Stimulated activated CD4-positive, alpha-beta T cell treated with anti-CD3 and anti-CD28 coated beads, Interleukin-1b, Interleukin-23, amount 100 ng/mL, for 4 hours (primary cell): ENCODE measurements at places on chromosomes 7 and 10.

- DNase-seq, result peak; percentile 58
These were observed at the start of gene CALHM2 for GRCh38 chr10:103451831-103452505. Gene CALHM2, minus strand, starts transcription at chr10:103452370. Its CDS starts 2,429 bp downstream, at chr10:103449941.

DNA sequence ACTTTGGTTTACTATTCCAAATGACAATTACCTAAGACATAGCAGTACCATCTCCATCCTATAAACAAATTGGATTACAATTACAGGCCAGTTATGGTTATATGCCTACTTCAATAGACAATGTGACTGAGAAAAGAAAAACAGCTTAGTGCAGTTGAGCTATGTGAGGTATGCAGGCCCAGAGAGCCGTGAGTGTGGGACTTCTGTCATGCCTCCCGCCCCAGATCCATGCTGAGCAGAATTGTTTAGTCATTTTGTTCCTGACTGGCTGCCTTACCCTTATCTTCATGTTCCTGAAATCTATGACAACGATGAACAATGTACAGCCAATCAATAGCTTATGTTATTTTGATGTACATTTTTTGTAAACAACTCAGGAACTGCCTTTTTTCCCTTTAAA lies 21.7 kb downstream of the LARP4B start:
- no peak for DNase-seq

DNA sequence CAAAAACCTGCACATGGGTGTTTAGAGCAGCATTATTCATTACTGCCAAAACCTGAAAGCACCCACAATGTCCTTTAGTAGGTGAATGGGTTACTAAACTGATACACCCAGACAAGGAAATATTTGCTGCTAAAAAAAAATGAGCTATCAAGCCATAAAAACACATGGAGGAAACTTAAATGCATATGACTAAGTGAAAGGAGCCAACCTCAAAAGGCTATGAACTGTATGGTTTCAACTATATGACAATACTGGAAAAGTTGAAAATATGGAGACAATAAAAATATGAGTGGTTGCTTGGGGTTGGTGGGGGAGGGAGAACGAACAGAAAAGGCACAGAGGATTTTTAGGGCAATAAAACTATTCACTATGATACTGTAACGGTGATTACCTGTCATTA lies 291.0 kb downstream of the TNS3 start:
- DNase-seq, result no peak

- no peak for DNase-seq
These were observed 345.0 kb downstream of the SORCS1 start for GRCh38 chr10:106819490-106819889.

GRCh38 chr7:1531263-1531978 lies 919 bp downstream of the MAFK start:
- DNase-seq, result peak; percentile 37

- DNase-seq, result no peak
These were observed 26.0 kb downstream of the RNF32 start for GRCh38 chr7:156666368-156667109.

DNA sequence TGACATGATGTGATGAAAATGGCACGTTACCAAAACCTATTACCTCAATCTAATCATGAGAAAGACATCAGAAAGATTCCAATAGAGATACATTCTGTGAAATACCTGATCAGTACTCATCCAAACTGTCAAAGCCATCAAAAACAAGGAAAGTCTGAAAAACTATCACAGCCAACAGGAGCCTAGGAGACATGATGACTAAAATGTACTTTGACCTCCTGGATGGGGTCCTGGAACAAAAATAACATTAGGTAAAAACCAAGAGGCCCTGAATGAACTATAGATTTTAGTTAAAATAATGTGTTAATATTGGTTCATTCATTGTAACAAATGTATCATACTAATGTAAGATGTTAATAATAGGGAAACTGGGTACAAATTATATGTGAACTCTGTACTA lies 113.9 kb upstream of the LRGUK start:
- no peak for DNase-seq

- DNase-seq, result no peak
These were observed 68.8 kb downstream of the PCGF5 start for GRCh38 chr10:91289305-91289704.

DNA sequence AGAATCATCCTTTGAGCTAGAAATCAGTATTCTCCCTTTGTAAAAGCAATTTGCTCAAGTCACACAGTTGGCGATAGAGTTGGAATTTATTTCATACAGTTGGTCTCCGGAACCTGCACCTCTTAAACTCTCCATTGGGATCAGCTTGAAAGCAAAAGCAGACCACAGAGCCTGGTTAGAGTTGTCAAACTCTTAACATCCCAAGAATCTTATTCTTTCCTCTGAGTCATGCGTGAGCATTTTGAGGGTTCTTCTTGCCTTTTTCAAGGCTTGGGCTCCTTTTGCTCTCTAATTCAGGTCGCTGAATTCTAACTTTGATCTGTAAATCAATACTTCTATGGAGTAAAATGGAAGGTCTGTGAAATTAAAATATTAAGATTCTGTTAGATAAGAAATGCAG lies 19.6 kb upstream of the SCIN start:
- DNase-seq, result no peak

GRCh38 chr10:42952931-42953683 lies 123.8 kb upstream of the RET start:
- no peak for DNase-seq

DNA sequence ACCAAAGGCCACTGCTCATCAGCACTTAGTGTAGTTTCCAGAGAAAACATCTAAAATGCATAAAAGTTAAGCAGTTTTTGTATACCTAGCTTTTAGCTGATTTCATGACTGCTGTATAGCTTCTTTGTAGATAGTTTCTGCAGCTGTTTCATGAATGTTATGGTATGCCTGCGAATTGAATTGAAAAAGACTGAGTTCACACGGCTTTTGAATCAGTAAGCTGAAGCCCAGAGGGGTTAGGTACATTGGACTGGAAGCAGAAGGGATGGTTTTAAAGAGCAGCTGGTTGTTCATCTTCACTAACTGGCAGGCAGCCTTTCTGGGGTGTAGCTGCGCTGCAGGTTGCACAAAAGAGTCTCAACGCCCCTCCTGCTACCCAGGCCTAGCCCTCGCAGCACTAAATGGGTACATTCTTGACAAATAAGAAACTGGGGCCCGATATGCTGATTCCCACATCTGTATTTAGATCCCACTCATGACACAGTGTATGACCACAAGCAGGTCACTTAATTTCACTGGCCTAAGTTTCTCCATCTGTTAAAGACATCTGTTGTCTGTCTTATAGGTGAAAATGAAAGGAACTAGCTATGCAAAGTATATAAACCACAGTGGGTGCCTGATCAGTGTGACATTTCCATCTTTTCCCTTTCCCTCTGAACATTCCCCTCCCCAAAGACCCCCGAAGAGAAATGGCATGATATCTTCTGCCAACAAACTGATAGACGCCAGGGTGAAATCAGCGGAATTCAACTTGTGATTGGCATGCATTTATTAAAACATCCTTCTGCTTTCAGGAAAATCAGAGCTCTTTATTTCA lies 85.9 kb upstream of the AGBL3 start:
- DNase-seq, result no peak

DNA sequence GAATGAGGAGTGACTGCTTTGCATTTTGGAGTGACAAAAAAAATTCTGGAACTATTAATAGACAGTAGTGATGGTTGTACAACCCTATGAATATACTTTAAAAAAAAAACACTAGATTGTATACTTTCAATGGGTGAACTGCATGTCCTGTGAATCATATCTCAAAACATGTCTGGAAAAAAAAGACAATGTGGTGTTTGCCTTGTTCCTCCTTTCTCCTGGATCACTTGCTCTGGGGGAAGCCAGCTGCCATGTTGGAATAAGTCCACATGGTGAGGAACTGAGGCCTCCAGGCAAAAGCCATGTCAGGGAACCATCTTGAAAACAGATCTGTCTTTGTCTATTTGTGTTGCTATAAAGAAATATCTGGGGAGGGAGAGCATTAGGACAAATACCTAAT lies 39.5 kb upstream of the YAE1 start:
- DNase-seq, result no peak

DNA sequence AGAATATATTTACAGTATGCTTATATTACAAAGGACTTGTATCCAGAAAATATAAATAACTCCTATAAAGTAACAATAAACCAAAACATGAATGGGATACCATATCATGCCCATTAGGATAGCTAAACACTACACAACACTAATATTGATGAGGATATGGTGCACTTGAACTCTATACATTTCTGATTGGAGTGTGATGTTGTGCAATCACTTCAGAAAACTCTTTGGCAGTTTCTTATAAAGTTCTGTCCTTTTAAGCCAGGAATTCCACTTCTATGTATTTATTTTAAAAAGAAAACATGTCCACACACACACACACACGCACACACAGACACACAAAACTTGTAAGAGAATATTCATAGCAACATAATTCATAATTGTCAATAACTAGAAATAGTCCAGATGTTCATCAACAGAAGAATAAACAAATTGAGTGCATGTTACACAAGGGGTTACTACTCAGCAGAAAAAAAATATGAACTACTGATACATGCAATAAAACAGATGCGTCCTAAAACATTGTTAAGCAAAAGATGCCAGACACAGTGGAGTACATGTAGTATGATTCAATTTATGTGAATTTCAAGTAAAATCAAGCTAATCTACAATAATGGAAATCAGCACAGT lies 416.0 kb downstream of the PLXDC2 start:
- DNase-seq, result no peak

- DNase-seq, result no peak
These were observed 472 bp downstream of the SFRP4 start for GRCh38 chr7:37916017-37916672.

- no peak for DNase-seq
These were observed 57.7 kb downstream of the LRRC18 start for GRCh38 chr10:48881937-48882336.

- no peak for DNase-seq
These were observed 7.5 kb downstream of the EPHB6 start for GRCh38 chr7:142862351-142862750.

DNA sequence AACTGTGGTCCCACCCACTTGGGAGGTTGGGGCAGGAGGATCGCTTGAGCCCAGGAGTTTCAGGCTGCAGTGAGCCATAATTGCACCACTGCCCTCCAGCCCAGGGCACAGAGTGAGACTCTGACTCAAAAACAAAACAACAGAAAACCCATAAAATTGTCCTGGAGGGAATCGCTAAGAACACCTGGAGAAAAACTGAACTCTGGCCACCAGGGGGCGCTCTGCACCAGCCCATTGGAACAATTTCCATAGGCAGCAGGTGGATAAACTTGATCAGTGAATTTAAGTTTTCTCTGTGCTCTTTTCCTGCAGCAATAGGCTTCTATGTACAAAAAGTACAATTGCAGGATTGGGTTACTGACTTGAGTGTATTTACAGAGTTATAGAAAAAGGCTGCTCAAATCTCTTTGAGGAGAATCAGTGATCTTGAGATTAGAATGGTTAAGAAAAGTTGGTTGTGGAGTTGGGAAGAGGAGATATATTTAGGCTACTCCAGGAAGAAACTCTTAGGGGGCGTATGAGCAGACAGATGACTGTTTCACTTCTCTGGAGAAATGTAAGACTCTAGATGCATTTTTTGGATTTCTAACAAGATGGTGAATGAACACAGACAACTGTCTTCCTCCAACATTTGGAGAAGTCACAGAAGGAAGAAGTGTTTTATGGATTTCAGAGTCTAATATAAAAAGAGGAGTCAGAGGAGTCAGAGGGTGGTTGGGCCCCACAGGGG lies 274.9 kb upstream of the GALNT17 start:
- peak; percentile 34 for DNase-seq

- DNase-seq, result no peak
These were observed 23.2 kb downstream of the CDK1 start for GRCh38 chr10:60801522-60801921.
